ENCODE measurements at places on chromosomes 12 and 14.

DNA sequence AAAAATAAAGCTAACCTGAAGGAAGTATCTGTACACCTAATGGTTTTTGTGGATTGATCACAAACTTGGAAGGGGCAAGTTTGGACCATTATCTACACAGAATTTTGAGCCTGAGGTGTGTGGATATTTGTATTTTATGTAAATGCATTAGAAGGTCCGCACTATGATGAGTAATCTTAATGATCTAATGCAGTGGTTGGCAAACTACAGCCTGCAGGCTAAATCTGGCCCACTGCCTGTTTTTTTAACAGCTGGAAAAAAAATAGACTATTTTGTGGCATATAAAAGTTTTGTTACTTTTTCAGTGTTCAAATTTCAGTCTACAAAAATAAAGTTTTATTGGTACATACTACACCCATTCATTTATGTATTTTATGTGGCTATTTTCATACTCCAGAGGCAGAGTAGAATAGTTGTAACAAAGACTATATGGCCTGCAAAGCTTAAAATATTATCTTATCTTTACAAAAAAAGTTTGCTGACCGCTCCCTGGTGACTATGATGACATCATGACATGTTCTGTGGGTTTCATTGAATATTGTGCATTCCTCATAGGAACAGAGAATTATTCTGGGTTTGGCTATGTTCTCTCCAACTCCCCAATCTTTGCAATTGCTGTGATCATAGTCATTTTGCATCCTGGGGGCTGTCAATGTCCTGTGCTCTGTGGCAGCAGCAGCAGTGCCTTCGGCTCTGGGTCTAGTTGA is 962.6 kb upstream of the FBXO33 start:
- no peak for DNase-seq

GRCh38 chr12:18583655-18584054 is 154.2 kb downstream of the PLCZ1 start:
- DNase-seq, result no peak

GRCh38 chr12:115736360-115736759 is 541.1 kb downstream of the MED13L start:
- DNase-seq, result no peak

DNA sequence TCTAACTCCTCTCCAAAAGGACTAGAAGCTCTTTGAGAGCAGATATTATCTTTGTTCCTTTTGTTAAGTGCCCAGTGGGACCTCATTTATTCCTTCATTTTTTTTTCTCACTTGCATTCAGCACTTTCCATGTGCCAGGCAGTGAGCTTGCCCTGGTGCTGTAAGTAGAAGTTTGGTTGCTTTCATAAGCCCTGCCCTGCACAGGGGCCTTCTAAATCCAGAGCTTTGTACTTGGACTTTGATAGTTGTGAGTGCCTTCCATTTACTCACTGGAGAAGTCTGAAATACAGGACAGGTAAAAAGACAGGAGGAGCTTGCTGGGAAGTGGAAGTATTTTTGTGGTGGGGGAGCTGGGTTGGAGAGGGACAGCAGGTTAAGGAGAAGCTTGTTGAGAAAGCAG is 56.7 kb upstream of the PTCSC3 start:
- no peak for DNase-seq

DNA sequence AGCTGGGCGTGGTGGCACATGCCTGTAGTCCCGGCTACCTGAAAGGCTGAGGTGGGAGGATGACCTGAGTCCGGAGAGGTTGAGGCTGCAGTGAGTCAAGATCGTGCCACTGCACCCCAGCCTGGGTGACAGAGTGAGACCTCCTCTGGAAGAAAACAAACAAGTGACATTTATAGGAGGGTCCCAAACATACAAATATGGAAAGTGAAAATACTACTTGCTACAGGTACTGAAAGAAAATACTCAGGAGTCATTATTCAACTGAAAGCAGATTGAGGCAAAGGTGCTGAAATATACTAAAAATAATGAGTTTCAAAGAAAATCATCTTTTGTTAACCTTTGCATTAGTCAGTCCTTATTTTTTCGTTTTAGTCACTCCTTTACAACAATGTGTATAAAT is 53.5 kb downstream of the ETV6 start:
- DNase-seq, result no peak

DNA sequence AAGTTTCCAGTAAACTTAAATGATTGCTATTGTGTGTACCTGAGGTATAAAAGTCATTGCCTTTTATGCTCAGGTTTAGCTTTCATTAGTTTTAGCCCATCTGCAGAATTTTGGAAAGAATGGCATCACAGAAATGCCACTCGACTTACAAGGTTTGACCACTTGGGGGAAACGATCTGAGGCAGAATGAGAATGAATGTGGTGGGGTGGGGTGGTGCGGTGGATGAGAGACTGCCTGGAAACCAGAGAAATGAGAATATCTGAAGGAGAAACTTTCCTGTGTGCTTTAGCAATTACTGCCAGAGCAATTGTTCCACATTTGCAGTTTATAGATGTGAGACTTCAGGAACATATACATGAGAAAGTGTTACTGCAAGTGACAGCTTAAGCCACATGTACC is 225.4 kb upstream of the PDE3A start:
- DNase-seq, result no peak

DNA sequence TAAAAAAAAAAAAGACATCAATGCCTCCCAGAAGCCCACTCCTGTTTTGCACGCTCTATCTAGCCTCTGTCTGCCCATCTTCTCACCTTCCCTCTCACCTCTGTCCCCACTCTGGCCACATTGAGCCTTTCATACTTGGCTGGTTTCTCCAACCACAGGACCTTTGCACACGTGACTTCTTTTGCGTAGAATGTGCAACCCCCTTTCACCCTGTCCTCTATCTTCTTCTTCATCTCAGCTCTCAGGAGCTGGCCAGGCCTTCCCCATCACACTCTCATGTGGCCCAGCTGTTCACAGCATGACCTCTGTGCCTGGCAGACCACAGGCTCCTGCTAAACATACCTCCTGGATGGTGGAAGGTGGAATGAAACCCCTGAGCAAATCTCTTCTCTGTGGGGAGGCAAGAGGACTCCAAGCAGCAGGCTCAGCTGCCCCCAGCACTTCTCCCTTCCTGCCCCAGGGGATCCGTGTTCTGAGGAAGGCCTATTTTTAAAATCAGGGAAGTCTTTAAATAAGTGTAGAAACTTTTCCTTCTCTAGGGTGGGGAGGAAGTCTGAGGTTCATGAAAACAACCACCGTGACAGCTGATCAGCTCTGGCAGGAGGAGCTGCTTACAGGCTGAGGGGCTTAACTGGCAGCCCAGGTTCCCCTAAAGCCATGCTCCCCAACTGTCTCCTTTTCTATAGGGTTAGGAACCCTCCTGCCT is 11.6 kb downstream of the HVCN1 start:
- DNase-seq, result no peak

- peak; percentile 6 for DNase-seq
Observed at GRCh38 chr12:104551-105081, 38.0 kb downstream of the IQSEC3 start.

GRCh38 chr14:62081012-62081612 is 318.9 kb downstream of the SNAPC1 start:
- no peak for DNase-seq

- DNase-seq, result no peak
Observed at GRCh38 chr12:48788854-48789775, at the start of gene ADCY6. ADCY6 (minus strand) TSS chr12:48789089; CDS start chr12:48783434, 5,655 bp downstream.

GRCh38 chr12:120455302-120455701 is 9.1 kb downstream of the GATC start:
- DNase-seq, result no peak

- no peak for DNase-seq
Observed at GRCh38 chr12:32039347-32039746, 67.3 kb upstream of the BICD1 start.

DNA sequence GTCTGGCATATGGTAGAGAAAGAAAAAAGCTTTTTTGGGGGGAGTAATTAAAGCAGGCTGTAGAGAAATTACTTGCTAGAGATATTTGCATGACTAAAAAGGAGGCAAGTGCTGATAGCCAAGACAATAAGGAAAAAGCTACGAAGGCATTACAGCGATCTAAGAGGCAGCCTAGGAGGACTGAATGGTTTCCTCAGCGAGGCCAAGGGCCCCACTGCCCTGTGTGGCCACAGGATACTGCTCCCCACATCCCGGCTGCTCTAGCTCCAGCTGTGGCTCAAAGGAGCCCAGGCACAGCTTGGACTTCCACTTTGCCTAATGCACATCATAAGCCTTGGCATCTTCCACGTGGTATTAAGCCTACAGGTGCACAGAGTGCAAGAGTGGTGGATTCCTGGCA is 53.6 kb downstream of the LRRIQ1 start:
- DNase-seq, result no peak

DNA sequence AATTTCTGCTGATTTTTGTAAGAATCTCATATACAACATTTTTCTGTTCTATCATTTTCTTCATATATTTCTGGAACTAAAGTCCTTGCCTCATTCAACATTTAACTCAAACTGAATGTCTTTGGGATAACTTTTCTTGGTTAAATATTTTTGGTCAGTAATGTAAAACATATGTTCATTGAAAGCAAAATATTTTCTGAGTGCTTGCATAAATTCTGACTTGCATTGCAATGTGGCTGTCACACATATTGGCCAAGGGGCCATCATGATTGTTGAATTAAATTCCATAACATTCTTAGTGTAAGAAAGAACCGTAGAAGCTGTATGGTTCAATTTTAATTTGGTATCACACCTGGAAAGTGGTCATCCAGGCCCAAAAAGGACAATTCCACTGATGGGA is 369.4 kb downstream of the GALC start:
- no peak for DNase-seq

GRCh38 chr12:111598637-111599452 is at the start of gene ATXN2:
ATXN2 (minus strand) TSS chr12:111599315; CDS start chr12:111599034, 281 bp downstream.
- DNase-seq, result peak; percentile 38

- DNase-seq, result no peak
Observed at GRCh38 chr12:90936230-90937005, 18.6 kb downstream of the CCER1 start.

GRCh38 chr12:31250179-31250578 is 75.8 kb downstream of the SINHCAF start:
- DNase-seq, result no peak

Data from stimulated activated CD4-positive, alpha-beta T cell treated with anti-CD3 and anti-CD28 coated beads, Interleukin-2, amount 100 ng/mL, for 4 hours (primary cell).